ENCODE measurements at places on chromosomes 11 and 22.

DNA sequence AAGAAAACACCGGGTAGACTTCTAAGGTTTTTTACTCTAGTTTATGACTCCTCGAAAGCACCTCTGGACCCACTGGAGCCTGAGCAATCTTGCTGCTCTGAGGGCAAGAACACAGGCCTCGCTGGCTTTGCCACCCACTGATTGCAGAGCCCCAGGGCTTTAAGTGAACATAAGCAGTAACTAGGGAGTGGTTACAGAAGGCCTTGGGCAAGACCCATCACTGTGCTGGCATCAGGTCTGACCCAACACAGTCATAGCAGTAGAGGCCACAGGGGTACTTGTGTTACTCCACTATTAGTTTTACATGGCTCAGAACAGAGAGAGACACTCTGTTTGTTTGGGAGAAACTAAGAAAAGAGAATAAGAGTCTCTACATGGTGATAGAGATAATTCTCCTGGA lies 684.5 kb downstream of the FAM181B start:
- no peak for DNase-seq

GRCh38 chr11:17415523-17416104 lies 27.2 kb upstream of the KCNJ11 start:
- DNase-seq = no peak

- DNase-seq = no peak
Observed at GRCh38 chr22:43796567-43796966, 15.5 kb downstream of the EFCAB6 start.

- DNase-seq = no peak
Observed at GRCh38 chr11:996681-997080, 39.8 kb downstream of the MUC6 start.

- no peak for DNase-seq
Observed at GRCh38 chr22:43526946-43527345, 115.1 kb downstream of the MPPED1 start.

- no peak for DNase-seq
Observed at GRCh38 chr11:65545853-65546216, 12.3 kb downstream of the LTBP3 start.

DNA sequence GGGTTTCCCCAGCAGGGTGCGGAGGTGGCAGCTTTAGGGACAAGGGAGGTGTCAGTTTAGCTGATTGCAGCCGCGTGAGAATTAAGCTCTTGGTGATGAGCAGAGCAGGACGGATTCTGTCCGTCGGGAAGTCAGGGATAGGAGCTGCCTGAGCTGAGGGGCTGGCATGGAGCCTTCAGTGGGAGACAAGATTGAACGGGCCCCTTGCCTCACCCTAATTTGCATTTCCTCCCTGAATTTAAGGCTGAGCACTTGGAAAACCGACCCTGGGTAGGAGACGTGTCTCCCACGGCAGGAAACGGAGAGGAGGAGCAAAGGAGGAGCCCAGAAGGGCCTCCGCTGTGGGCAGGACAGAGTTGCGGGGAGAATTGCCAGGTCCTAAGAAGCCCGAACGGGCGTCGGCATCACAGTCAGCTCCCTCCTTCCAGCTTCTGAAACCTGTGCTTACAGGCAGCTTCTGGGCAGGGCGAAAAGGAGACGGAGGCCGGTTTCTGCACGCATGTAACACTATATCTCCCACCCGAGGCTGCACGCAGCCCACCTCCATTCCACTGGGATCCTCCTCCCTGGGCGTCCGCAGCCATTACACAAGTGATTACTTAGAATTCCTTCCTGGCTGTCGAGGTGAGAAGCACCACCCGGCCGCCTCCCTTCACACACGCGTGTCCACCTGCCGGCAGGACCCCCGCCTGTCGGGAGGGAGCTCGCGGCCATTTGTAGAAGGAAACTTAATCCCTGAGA lies 345.8 kb downstream of the BRD1 start:
- DNase-seq = no peak

GRCh38 chr11:128467041-128467440 lies 120.3 kb downstream of the ETS1 start:
- peak; percentile 55 for DNase-seq

GRCh38 chr11:101844608-101845007 lies 70.2 kb upstream of the CEP126 start:
- no peak for DNase-seq
